ENCODE measurements at places on chromosomes 4 and X.

DNA sequence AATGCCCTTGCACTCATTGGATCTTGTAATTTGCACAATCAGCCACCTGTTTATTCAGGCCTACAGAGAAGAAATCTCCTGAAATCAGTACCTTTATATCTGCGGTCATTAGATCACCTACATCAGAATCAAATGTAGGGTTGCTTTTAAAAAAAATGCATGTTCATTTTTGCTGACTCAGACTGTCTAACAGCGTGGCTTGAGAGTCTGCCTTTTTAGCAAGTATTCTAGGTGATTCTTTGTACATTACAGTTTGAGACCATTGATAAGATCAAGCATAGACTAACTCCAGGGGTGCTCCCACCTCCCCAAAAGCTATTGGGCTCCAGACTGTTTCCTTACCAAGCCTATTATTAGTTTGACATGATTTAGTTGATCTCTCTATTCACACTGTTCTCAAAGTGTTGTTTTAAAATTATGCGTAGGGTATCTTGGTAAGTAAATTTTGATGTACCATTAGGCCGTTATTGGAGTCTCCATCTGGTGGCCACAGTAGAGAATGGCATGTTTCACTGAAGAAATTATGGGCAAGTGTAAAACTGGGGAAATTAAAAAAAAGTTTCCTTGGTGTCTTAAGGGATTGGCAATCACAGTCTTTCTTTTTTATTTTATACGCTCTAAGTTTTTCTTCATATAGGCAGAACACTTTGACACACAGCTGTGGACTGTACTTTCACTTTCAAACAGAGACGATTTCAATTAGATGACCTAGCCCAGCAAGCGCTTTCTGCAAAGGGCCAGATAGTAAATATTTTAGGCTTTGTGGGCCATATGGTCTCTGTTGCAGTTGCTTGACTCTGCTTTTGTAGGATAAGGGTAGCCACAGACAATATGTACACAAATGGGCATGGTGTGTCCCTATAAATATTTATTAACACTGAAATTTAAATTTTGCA lies 33.7 kb upstream of the MSL3 start:
- no peak for DNase-seq

DNA sequence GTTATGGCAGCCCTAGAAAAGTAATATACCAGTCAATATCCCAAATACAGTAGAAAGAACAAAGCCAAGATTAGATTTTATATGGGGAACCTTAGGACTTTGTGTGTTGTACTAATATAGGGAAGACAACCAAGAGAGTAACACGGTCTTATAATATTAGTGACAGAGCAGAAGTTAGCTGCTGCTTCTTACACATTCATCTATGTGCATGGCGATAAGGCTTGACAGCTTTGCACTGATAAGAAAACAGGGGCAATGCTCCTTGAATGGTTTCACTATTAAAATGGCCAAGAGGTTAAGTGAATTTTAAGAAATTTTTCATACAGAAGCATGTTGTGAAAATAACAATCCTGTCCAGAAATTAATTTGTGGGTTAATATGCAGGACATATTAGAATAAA lies 521.6 kb downstream of the CCSER1 start:
- no peak for DNase-seq

- DNase-seq: no peak
Measured at GRCh38 chrX:17529151-17529745, 154.2 kb downstream of the NHS start.

DNA sequence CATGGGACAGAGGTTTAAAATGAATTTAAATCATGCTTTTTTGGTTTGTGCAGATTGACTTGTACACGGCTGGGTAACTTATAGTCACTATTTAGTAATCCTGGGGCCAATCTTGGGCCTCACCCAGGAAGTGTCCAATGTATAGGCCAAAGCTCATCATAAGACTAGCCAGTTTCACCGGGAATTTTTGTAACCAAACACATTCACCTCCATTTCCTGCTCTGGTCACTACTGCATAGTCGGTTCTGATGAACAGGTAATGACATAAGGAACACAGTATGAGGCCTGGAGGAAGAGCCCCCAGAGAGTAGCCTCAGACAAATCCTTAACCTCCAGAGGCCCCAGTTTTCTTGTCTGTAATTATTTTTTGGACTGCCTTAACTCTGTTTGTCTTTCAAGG lies 81.9 kb downstream of the HPRT1 start:
- DNase-seq: no peak

DNA sequence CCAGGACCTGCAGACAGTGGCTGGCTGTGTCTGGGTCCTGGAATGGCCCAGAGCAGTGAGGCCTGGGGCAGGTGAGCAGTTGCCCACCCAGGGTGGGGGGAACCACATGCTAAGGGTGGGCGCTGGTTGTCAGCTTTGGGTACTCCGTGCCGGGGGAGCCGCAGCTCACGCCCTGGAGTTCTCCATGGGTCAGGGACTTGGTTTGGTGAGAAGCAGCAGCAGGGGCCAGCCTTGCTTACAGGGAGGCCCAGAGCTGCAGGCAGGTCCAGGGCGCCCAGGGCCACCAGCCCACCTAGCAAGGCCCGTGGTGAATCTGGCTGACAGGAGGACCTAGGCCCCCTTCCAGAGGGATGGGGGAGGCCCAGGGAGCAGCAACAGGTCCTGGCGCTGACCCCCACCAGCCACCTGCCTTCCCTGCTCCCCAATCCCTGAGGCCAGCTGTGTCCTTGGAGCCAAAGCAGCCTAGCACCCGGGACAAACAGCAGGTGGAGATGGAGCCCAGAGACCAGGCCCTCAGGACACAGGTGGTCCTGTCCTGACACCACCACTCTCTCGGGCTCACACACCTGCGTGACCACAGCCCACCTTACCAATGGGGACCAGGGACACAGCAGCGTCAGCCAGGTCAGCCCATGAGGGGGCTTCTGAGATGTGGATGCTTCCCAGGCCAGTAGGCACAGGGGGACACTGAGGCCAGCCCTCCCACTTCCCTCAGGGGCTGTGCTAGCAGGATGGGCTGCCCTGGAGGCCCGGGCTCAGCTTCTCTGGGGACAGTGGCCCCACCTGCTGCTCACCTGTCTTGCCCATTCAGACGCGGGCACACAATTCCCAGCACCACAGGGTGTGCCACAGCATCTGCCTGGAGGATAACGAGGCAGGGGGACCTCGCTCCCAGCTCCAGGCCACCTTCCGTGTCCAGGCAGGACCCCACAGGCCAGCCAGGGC lies 3.5 kb downstream of the MXD4 start:
- DNase-seq: peak; percentile 4

GRCh38 chrX:6307156-6307555 lies 78.5 kb upstream of the NLGN4X start:
- no peak for DNase-seq

- DNase-seq: no peak
Measured at GRCh38 chr4:85603437-85604336, 128.7 kb downstream of the ARHGAP24 start.

- peak; percentile 34 for DNase-seq
Measured at GRCh38 chrX:68665502-68665901, 18.0 kb downstream of the STARD8 start.

GRCh38 chr4:24686866-24687692 lies 102.7 kb upstream of the DHX15 start:
- peak; percentile 30 for DNase-seq

Data from heart right ventricle (tissue), 16 donors.